Activated CD4-positive, alpha-beta memory T cell treated with anti-CD3 and anti-CD28 coated beads, Interleukin-2, amount 10 ng/mL, durations not matched to agents 7 days and 5 days (primary cell): ENCODE measurements at places on chromosomes 2 and 18. TPM values are rescaled to one million over a fixed set of nuclear protein-coding genes. Genes with fewer than 3 reads are reported as not detected.

DNA sequence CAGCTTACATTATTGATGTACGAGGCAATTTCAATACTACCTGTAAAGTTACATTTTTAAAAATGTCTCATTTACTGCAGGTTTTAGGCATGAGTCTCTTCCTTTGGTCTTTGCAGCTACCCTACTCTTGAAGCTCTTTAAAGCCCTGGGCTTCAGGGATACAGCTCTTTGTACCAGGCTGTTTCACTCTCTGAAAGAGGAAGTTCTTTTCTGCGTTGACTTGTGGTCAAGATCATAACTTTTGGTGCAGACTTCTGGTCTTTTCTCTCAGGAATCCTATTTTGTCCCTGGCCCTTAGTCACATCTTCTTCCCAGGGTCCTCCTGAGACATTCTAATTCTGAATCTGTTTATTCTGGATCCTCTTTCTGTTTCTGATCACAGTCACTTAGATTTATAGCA is 16.6 kb upstream of the HRH4 start:
- no peak overlapping the region for H3K4me3 ChIP-seq
- no peak for DNase-seq
- H3K27me3 ChIP-seq = no peaks in the 10 kb centered on the region
- H3K36me3 ChIP-seq = peaks cover 30% of the 10 kb centered on the region

GRCh38 chr18:12645751-12646203 is 12.1 kb downstream of the SPIRE1 start:
- DNase-seq = no peak
- peaks cover 5% of the 10 kb centered on the region for H3K4me1 ChIP-seq
- no peak overlapping the region for H3K4me3 ChIP-seq
- H3K36me3 ChIP-seq = no peaks in the 10 kb centered on the region
- H3K27ac ChIP-seq = no peak overlapping the region

DNA sequence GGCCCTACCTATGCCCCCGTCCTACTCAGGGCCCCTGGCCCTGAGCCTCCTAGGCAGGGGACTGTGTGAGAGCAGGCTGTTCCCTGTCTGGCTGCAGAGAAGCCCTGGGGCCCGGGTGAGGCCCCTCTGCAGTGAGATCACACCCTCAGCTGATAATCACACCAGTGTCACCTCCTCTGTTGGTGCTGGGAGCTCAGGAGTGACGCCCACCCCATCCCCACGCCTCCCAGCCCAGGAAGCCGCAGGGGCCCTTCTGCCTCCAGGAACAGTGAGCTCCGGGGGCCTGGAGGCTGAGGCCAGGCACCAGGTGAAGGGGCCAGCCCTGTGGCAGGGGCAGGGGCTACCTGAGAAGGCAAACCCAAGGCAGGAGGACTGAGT is 20.0 kb downstream of the KCNIP3 start:
- no peaks in the 10 kb centered on the region for H3K27me3 ChIP-seq
- no peaks in the 10 kb centered on the region for H3K4me1 ChIP-seq
- H3K36me3 ChIP-seq = no peaks in the 10 kb centered on the region
- H3K4me3 ChIP-seq = no peak overlapping the region
- no peak for DNase-seq

GRCh38 chr2:219596954-219597551 is 604 bp upstream of the STK11IP start:
- H3K36me3 ChIP-seq = no peaks in the 10 kb centered on the region
- peak overlapping the region; percentile 89 for H3K27ac ChIP-seq
- H3K4me1 ChIP-seq = peaks cover 24% of the 10 kb centered on the region
- H3K27me3 ChIP-seq = peaks cover 12% of the 10 kb centered on the region
- DNase-seq = no peak

GRCh38 chr2:210553373-210553772 is 3.0 kb upstream of the CPS1 start:
- peaks cover 1% of the 10 kb centered on the region for H3K27me3 ChIP-seq
- no peak for DNase-seq
- H3K4me1 ChIP-seq = no peaks in the 10 kb centered on the region
- H3K27ac ChIP-seq = no peak overlapping the region
- no peak overlapping the region for H3K4me3 ChIP-seq

DNA sequence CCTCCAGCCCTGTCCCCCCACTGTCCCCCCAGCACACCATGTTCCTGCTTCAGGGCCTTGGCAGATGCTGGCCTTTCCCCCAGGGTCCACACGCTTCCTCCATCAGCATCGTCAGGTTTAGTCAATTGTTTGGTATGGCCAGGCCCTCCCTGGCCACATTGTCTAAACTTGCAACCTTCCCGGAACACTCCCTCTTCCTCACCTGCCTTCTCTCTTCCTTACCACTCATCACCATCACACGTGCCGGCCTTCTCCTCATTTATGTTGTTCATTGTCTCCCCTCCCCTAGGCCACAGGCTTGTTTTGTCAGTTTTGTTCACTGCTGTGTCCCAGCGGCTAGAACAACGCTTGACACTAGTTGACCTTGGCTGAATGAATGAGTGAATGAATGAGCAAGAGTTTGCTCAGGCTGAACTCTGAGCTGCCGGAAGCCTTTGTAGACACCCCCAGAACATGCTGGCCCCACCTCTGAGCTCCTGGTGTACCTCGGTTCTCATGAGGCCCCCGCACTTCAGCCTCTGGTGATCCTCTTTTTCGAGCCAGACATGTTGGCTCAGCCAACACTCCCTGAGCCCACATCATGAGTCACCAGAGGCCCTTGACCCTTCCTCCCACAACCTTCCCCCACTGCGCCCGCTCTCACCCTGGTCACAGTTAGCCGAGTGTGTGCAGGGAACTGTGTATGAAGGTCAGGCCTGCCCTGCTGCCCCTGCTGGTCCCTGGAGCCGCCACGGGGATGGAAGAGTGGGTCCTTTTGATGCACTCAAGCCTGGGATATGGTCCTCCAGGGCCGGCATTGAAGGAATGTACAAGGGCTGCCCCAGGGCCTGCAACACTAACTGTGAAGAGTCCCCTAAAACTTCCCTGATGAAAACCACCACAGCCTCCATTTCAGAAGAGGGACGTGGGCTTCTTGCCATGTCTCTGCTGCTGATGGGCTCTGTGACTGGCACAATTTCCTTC is 57.5 kb downstream of the HS1BP3 start:
- no peaks in the 10 kb centered on the region for H3K36me3 ChIP-seq
- H3K27me3 ChIP-seq = no peaks in the 10 kb centered on the region
- H3K27ac ChIP-seq = no peak overlapping the region
- H3K4me1 ChIP-seq = peaks cover 32% of the 10 kb centered on the region

The DSG1 gene
- not detected for total RNA-seq
